CD4-positive, alpha-beta T cell treated with Interleukin-15 for 4 hours (primary cell): ENCODE measurements at places on chromosomes 1 and 21.

DNA sequence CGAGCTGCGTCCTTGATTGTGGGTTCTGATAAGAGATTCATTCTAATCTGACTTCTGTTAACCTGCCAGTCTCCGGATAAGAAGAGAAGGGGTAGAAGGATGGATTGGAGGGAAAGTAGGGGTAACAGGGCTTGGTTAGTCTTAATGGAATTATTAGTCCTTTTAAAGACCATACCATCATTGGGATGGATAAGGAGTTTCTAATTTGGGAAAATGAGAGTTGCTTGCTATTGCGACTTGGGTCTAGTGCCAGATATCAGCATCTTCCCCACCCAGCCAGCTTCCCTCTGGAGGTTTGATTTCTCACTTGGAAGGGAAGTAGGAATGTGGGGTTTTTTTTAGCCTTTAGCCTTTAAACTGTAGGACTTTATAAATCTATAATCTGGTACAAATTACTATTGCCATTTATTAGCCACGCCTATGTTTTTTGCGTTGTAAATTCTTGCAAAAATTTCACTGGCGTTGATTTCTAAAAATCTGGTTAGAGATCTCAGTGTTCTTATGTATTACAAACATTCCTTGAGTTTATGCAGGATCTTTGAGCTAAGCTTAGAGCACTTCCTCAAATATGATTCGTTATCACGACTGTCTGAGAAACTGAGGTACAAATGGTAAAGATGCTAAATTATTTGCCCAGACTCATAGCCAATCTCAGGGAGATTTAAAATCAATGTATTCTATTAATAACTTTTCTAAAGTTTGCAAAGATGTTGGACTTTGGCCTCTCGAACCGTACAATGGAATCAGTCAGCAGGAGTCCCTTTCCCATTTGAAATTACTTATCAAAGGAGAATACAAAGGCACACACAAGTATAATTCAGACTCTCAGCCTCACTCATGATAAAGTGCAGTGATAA, 1.3 kb downstream of the FAM20B start:
- no peak for DNase-seq

GRCh38 chr1:97340951-97341350, 579.9 kb downstream of the DPYD start:
- no peak for DNase-seq

DNA sequence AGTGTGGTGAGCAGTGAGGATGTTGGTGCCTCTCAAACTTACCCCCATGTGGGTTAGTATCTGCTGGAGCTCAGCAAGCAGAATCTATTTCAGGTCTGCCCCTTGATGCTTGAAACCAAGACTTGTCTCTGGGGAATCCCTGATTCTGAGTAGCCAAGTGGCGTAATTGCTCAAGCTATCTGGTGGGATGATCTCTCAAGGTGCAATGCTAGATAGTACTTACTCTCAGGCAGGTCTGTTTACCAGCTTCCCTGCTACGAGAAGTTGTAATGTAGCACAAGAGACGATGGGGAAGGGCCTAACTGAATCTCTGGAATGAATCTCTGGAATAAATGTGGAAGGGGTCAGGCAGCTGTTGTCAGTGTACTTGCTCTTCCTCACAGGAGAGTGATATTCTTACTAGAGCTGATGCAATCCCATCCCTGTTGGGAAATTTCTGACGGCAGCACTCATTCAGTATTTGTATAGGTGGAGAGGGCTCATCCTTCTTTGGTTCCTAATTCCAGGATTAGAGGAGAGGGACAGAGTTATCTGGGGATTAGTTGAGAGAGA, 65.4 kb downstream of the MACF1 start:
- no peak for DNase-seq

DNA sequence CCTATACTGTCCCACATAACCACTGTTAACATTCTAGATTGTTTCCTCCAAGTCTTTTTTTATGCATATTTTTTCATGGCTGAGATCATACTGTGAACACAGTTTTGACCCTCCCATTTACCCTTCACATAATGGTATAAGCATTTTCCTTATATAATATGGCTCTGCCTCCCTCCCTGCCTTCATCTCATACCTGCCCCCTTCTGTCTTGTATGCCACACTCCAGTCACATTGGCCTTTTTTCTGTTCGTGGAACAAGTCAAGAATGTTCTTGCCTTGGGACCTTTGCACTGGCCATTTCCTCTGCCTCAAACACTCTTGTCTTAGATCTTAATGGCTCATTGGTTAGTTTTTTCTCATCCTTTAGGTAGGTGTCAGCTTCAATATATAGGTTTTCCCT, 24.3 kb upstream of the ELAVL4 start:
- no peak for DNase-seq

GRCh38 chr1:89952605-89953130, 42.2 kb upstream of the ZNF326 start:
- DNase-seq = no peak

DNA sequence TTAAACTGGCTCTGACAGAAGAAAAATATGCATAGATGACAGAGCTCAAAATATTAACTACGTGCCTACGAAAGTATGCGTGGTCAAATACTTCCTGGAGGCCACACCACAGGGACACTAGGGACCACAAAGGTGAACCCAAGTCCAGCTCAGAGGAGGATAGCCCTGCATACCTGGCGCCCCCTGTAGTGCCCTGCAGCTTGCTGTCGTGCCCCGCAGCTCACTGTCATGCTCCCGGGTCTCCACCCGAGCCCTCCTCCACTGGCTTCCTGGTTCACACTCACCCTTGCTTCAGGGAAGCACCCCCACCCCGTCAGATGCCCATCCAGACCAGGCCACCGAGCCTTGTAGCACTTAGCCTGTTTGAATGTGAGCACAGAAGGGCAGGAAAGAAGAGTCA, 16.7 kb upstream of the NADK start:
- DNase-seq = no peak

- no peak for DNase-seq
These were observed 126.2 kb upstream of the ETS2 start for GRCh38 chr21:38679534-38679933.

GRCh38 chr1:209307846-209308245, 275.7 kb upstream of the CAMK1G start:
- DNase-seq = no peak

- DNase-seq = no peak
These were observed 189.1 kb downstream of the RASAL2 start for GRCh38 chr1:178282949-178283367.
